ENCODE measurements at places on chromosomes 11 and 22. TPM values are rescaled to one million over a fixed set of nuclear protein-coding genes. Genes with fewer than 3 reads are reported as not detected.
A peak's percentile ranks its signal among the peaks of the same experiment; 100 is the strongest.

Gene RASSF7
- 93.3 TPM for total RNA-seq

Gene GPHA2
- total RNA-seq = not detected

Gene BACE1-AS
- 8.4 TPM for total RNA-seq

GRCh38 chr11:11966826-11967668 is 41.4 kb downstream of the DKK3 start:
- no peaks in the 10 kb centered on the region for H3K27me3 ChIP-seq
- DNase-seq = peak; percentile 82
- peaks cover 4% of the 10 kb centered on the region for H3K36me3 ChIP-seq

GRCh38 chr11:20973940-20974559 is 304.7 kb downstream of the NELL1 start:
- H3K27me3 ChIP-seq = no peaks in the 10 kb centered on the region
- H3K27ac ChIP-seq = no peak overlapping the region
- H3K4me1 ChIP-seq = no peaks in the 10 kb centered on the region

DNA sequence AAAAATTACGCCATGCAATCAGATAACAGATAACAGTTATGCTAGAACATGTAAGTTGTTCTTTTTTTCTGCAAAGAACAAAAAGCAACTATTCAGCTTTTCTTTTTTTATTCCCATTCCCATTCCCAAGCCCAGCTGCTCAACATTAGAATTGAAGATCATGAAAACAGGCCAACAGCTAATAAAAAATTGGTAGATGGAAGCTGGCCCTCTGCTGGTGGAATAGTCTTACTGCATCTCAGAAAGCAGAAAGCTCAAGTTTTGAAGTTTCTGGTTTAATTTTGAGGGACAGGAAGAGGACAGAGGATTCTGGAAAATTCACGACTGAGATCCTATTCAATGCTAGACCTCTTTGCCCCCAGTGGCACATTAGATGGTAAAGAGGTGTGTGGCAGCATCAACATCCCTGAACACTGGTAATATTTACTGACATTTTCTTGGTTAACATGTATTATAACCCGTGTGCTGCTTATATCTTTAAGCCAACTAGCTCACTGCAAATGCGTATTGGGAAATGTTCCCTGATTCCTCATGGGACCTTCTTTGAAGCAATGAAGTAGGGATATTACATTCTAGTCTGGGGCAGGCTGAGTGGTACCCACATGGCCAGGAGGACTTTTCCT is 591.2 kb downstream of the OPCML start:
- H3K36me3 ChIP-seq = peaks cover 4% of the 10 kb centered on the region
- H3K27ac ChIP-seq = no peak overlapping the region
- H3K4me1 ChIP-seq = no peaks in the 10 kb centered on the region
- no peaks in the 10 kb centered on the region for H3K27me3 ChIP-seq
- DNase-seq = no peak

DNA sequence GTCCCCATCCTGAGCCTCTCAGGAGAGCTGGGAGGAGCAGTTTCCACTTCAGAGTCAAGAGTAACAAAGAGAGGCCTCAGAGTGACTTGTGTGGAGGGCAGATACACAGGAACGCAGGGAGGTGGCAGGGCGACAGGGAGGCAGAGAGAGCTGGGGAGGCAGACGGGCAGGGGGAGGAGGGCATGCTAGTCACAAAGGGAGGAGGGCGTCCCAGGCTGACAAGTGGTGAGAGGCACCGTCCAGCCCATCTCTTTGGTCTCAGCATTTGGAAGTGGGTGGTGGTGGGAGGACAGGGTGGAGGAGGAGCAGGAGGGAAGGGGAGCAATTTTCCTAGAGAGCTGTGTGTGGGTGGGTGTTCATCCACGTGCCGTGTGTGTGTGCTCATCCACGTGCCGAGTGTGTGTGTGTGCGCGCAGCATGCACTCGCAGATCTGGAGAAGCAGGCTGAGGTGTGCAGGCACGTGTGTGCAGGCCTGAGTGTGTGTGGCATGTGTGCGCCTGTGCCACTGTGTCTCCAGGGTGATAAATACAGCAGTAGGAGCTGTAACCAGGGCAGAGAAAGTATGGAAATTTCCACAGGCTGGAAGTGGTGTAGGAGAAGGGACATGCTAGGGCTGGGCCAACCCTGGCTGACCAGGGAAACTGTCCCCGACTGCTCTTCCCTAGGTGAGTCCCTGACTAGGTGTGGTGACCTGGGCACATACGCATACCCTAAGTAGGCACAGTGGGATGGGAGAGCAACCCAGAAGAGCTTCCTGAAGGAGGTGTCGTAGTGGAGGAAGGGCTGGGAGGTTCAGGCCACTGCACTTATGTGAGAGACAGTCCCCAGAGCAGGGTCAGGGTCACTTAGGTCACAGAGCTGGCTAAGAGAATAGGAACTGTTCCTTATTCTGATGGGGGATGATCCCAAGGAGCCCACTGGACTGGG is 7.3 kb upstream of the PDE2A start:
- H3K27ac ChIP-seq = peak overlapping the region; percentile 6
- peaks cover 39% of the 10 kb centered on the region for H3K36me3 ChIP-seq
- peaks cover 51% of the 10 kb centered on the region for H3K27me3 ChIP-seq
- no peak overlapping the region for H3K4me3 ChIP-seq

GRCh38 chr22:32706149-32706548 is 95.4 kb upstream of the TIMP3 start:
- H3K36me3 ChIP-seq = no peaks in the 10 kb centered on the region
- no peaks in the 10 kb centered on the region for H3K27me3 ChIP-seq
- H3K4me1 ChIP-seq = no peaks in the 10 kb centered on the region
- DNase-seq = no peak
- H3K4me3 ChIP-seq = no peak overlapping the region
- no peak overlapping the region for H3K27ac ChIP-seq

DNA sequence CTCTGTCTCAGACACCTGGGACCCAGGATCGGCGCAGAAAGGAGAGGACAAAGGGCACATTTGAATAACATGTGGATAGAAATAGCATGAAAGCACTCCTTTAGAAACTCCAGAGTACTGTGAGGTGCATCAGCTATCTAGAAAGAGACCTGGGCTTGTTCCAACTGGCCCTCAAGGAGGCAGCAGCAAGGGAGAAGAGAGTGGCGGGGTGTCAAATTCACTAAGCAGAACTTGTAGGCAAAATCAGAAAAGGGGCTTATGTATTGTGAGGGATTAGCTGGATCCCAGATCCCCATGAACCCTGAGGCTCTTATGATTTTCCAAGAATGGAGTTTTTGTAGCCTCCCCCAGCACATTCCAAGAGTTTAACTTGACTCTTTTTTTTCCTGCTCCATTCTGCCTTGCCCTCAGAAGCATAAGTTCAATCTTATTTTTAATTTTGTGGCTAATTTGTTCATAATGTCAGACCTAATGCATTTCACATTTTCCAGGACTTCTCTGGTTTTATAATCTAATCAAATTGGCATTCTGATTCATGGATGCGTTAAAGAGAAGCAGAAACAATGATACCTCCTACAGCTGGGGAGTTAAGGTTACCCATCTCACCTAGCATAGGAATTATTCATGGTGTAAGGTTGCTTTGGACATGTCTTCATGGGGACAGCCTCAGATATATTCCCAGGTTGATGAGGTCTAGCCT is 33.6 kb downstream of the USH1C start:
- peaks cover 13% of the 10 kb centered on the region for H3K4me1 ChIP-seq
- no peak overlapping the region for H3K4me3 ChIP-seq
- DNase-seq = no peak
- no peaks in the 10 kb centered on the region for H3K27me3 ChIP-seq

DNA sequence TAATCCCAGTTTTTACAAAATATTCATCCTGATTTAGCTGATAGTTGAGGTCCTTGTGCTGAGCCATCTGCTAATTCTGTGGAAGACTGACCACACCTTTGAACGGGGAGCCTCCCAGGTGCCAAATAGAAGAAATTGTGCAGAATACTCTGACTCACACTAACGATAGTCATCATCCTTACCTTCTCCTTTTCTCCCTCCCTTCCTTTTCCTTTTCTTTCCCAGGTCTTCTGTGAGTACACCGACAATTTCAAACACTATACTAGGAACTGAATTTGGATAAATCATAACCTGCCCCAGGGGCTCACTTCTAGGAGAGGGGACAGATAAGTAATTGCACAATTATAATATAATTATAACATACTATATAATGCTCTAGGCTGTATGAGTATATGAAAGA is 73.1 kb upstream of the CTSC start:
- no peaks in the 10 kb centered on the region for H3K27me3 ChIP-seq
- no peak overlapping the region for H3K27ac ChIP-seq
- no peak for DNase-seq
- H3K4me1 ChIP-seq = peaks cover 15% of the 10 kb centered on the region

GRCh38 chr11:44515048-44515447 is 50.4 kb upstream of the CD82 start:
- no peak overlapping the region for H3K4me3 ChIP-seq
- H3K27ac ChIP-seq = no peak overlapping the region

- peaks cover 3% of the 10 kb centered on the region for H3K36me3 ChIP-seq
- no peak overlapping the region for H3K27ac ChIP-seq
- no peak overlapping the region for H3K4me3 ChIP-seq
- DNase-seq = no peak
- peaks cover 16% of the 10 kb centered on the region for H3K4me1 ChIP-seq
These were observed 6.8 kb downstream of the MALAT1 start for GRCh38 chr11:65505466-65506289.

DNA sequence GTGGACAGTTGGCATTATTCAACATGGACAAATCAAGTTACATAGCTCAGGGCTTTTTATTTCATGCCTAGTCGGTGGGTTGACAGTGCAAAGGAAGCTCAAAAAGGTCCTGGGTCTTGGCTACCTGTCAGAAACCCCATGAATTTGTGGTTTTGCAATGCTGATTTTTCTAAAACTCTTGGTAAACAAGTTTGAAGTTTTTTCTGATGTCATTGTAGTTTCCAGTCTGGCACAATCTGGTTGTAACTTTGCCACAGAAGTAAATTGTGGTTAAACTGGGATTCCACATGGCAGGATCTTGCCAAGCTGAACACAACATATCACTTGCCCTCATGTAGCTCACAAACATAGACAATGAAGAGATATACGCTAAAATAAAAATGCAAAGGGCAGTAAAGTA is 100.8 kb downstream of the EHF start:
- DNase-seq = no peak
- no peak overlapping the region for H3K4me3 ChIP-seq
- H3K27ac ChIP-seq = no peak overlapping the region
- no peaks in the 10 kb centered on the region for H3K27me3 ChIP-seq
- no peaks in the 10 kb centered on the region for H3K4me1 ChIP-seq

GRCh38 chr11:85052636-85053035 is 574.5 kb downstream of the DLG2 start:
- H3K36me3 ChIP-seq = no peaks in the 10 kb centered on the region
- H3K27ac ChIP-seq = no peak overlapping the region
- no peak for DNase-seq

DNA sequence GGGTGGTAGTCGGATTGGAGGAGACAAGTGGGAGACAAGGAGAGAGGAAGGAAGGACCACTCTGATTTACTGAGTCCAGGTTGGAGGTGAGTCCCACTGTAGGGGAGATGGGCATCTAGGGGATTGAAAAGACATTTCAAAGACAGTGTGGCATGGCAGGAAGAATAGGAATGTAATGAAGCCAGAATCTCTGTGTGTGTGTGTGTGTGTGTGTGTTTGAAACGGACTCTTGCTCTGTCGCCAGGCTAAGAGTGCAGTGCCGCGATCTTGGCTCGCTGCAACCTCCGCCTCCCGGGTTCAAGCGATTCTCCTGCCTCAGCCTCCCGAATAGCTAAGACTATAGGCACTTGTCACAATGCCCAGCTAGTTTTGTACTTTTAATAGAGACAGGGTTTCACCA is 4.2 kb upstream of the CSDC2 start:
- peaks cover 8% of the 10 kb centered on the region for H3K4me1 ChIP-seq
- H3K27me3 ChIP-seq = peaks cover 89% of the 10 kb centered on the region
- H3K36me3 ChIP-seq = no peaks in the 10 kb centered on the region
- H3K4me3 ChIP-seq = no peak overlapping the region
- H3K27ac ChIP-seq = no peak overlapping the region
- no peak for DNase-seq

Data from Calu3 (cell line).